ENCODE measurements at places on chromosomes 7 and 10.
A peak's percentile ranks its signal among the peaks of the same experiment; 100 is the strongest.

DNA sequence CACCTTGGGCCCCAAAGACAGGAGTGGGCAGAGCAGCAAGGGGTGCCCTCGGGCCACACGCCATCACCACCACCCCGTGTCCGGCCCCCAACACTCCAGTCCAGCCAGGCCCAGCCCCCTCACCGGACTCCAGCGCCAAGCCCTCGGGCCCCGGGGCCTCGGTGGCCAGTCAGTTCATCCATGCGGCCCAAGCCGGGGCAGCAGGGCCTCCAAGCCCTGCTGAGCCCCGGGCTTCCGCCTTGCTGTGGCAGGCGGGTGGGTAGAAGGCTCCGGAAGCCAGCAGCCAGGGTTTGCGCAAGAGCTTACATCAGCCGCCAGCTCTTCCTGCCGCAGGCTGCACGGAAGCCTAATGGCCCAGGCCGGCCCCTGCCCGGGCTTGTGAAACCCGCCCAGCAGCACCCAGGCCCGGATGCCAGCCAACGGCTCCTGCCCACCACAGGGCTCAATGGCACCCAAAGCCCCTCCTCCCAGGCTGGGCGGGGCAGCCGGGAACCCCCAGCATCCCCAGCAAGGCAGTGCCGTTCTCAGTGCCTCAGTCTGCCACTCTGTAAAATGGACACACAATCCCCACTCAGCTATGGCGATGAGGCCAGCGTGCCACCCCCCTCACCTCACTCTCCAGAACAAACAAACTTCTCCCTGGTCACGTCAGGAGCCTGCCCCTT lies 26.5 kb downstream of the TNRC18 start:
- peak; percentile 87 for DNase-seq

DNA sequence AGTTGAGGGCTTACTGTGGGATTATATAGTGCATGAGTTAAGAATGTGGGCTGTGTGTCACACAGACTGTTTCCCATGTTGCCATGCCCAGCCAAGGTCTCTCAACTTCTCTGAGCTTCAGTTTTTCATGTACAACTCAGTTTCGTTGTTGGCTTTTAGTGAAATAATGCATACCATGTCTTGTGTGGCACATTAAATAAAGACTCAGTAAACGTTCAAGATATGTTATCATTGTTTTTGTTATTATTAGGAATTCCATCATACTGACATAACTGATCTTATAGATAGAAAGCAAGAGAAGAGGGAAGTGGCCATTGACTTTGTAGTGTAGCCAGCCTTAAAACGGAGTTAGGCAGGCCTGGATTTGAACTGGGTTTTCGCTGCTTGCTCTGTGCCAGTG lies 2.9 kb downstream of the CDK14 start:
- no peak for DNase-seq

- DNase-seq = no peak
These were observed 93.2 kb downstream of the TWIST1 start for GRCh38 chr7:19024261-19024660.

DNA sequence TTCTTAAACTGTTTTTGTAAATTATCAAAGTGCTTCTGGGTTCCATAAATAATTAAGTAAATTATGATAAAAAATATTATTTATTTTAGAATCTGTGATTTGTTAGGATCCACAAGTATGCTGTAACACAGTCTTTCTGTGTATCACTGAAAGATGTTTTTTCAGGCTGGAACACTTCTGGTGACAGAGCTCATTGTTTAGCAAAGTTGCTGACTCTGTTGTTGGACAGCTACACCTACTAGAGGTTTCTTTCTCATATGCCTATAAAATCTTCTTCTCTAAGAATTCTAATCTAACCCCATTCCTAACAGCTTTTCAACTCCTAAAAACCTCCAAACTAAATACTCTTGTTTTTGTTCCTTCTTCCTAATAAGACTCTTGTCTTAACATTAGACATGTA lies 176.8 kb downstream of the THSD7A start:
- no peak for DNase-seq

- DNase-seq = no peak
These were observed 30.4 kb upstream of the DDC start for GRCh38 chr7:50595491-50596102.

DNA sequence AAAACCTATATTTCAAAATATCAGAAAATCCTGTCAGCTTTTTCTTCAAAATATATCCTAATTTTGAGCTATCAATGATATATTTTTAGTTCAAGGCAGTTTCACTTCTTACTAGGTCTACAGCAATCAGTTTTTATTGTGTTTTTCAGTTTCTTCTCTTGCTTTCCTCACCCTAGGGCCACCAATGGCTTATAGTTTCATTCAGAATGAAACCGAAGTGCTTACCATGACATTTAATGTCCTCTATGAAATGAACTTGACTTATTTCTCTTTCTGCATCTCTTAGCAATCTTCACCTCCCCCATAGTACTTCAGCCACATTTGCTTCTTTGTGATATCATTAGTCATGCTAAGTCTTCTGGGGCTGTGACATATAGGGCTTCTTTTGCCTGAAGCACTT lies 100.3 kb downstream of the ARL5B start:
- no peak for DNase-seq

GRCh38 chr10:86440874-86441843 lies 74.6 kb upstream of the GRID1 start:
- DNase-seq = no peak

- DNase-seq = no peak
These were observed 46.3 kb downstream of the MGMT start for GRCh38 chr10:129513312-129513711.

DNA sequence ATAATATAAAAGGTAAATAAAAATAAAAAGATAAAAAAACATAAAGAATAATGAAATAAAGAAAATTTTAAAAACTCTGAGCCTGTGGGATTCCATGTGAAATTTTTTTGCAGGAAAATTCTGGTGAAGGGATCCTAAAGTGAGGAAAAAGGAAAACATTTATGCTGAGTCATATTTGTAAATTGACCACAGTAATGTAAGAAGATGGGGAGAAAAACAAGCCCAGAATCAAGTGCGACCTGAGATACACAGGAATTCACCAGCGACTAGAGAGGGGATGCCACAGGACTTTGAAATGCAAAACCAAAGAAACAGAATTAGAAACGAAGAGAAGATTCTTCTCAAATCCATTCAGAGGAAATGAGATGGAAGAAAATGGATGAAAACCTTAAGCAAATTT lies 133.8 kb upstream of the PFKP start:
- DNase-seq = no peak

DNA sequence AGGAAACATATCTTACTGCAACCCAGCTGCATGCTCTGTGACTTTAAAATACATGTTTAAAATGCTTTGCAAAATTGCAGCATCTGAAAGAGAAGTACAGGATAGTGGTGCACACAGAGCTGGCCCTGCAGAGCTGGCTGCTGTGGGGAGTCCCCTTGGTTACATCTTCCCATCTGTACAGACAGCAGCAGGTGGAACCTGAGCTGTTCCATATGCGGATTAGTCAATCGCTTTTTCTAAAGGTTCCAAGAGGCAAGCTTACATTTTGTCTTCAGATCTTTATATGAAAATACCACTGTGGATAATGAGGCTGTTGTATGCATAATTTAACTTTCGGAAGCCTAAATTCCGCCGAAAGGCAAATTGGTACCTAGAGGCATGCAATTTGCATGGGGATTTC lies 444.1 kb downstream of the NRG3 start:
- DNase-seq = no peak

GRCh38 chr10:88111294-88111693 lies 247.9 kb downstream of the PTEN start:
- DNase-seq = no peak

DNA sequence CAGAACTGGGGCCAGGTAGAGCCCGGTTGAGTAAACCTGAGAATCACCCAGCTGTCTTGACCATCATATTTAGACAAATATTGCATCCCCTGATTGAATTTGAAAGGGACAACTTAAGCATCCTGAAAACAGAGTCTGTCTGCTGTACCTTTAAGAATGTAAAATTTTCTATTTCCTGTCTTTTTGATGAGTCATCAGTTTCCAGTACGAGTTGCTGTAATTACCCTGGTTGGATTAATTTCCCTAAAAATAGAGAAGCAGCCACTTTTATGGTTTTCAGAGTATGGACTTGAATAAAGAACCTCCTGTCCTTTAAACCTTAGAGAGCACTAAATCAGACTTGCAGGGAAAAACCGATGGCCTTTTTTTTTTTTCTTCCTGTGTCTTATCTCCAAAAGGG lies 164.6 kb upstream of the SH2B2 start:
- no peak for DNase-seq

DNA sequence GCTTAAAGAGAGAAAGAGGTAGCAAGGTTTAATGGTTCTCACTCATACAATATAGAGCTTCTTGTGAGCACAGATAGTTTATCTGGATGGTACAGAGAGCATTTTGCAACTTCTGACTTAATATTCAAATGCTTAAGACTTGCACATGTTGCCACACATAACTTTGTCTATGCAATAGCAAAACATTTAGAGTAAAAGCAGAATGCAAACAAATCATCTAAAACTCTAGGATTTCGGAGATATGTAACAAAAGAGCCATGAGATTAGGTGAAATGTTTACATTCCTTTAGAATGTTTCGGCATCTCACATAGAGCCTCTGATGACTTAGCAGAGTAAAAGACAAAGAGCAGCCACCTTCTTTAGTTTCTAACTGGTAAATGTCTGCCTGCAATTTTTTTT lies 717.1 kb upstream of the LRRN3 start:
- no peak for DNase-seq

- DNase-seq = peak; percentile 36
These were observed 67.8 kb downstream of the TBX20 start for GRCh38 chr7:35185908-35186731.

DNA sequence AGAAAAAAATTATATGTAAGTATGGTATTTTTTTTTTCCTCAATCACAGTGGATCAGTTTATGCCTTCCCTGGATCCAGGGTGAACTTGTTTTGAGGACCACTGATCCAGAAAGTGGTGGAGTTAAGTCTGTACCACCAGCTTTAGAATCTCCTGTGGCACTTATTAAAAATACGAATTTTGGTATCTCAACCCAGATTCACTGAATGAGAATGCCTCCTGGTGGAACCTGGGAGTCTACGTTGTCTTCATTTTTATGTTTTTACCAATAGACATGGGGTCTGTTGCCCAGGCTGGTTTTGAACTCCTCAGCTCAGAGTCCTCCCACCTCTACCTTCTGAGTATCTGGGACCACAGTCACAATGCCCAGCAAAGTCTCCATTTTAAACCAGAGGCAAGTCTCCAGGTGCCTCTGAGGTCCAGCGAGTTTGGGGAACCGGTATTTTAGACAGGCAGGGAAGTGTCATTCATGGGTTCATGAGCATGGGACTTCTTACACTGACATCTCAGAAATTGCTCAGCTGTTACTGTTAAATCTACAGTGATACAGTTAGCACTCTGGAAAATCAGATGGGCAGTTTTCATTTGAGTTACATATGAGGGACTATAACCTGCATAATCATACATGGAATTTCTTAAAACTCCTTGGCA lies 200.9 kb downstream of the AUTS2 start:
- no peak for DNase-seq
